ENCODE measurements at places on chromosomes 7 and 10. TPM values are rescaled to one million over a fixed set of nuclear protein-coding genes. Genes with fewer than 3 reads are reported as not detected.
A peak's percentile ranks its signal among the peaks of the same experiment; 100 is the strongest.

DNA sequence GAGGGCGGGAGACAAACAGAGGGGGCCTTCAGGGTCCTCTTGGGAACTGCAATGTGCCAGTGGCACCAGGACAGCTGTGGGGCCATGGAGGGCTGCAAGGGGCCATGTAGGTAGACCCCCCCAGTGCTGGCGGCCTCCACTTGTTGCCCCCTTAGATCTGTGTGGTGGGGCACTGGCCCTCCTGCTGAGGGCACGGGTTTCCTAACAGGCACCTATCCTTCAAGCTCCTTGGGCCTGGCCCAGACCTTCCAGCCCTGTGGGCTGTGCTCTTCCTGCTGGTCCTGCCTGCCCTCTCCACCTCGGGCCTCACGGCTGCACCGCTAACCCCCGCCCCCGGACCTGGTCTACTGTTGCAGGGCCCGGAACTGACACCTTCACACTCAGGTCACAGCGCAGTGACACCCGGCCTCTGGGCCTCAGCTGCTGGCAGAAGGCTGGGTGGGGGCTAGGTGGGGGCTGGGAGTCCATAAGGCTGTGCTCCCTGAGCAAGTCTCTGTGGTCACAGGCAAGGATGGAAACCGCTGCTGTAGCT lies 12.6 kb downstream of the RASGEF1A start:
- no peak overlapping the region for H3K4me3 ChIP-seq
- no peaks in the 10 kb centered on the region for H3K27me3 ChIP-seq
- H3K36me3 ChIP-seq, result no peaks in the 10 kb centered on the region
- no peaks in the 10 kb centered on the region for H3K4me1 ChIP-seq

- H3K27ac ChIP-seq, result peak overlapping the region; percentile 95
- peak overlapping the region; percentile 98 for H3K4me3 ChIP-seq
- H3K4me1 ChIP-seq, result peaks cover 10% of the 10 kb centered on the region
- DNase-seq, result no peak
- peaks cover 40% of the 10 kb centered on the region for H3K36me3 ChIP-seq
Observed at GRCh38 chr7:44985033-44985695, 6.3 kb upstream of the MYO1G start.

Gene NPC1L1
- total RNA-seq, result not detected

GRCh38 chr7:13489386-13489785 lies 500.1 kb downstream of the ETV1 start:
- no peaks in the 10 kb centered on the region for H3K36me3 ChIP-seq
- no peaks in the 10 kb centered on the region for H3K27me3 ChIP-seq
- DNase-seq, result no peak
- no peaks in the 10 kb centered on the region for H3K4me1 ChIP-seq
- H3K27ac ChIP-seq, result no peak overlapping the region
